WTC11 (cell line): ENCODE measurements at places on chromosomes 3 and 15. TPM values are rescaled to one million over a fixed set of nuclear protein-coding genes. Genes with fewer than 3 reads are reported as not detected.
A peak's percentile ranks its signal among the peaks of the same experiment; 100 is the strongest.

GRCh38 chr15:53525894-53526293 is 233.6 kb downstream of the WDR72 start:
- no peak for DNase-seq

- DNase-seq: no peak
Observed at GRCh38 chr15:29774900-29775299, 47.4 kb downstream of the TJP1 start.

DNA sequence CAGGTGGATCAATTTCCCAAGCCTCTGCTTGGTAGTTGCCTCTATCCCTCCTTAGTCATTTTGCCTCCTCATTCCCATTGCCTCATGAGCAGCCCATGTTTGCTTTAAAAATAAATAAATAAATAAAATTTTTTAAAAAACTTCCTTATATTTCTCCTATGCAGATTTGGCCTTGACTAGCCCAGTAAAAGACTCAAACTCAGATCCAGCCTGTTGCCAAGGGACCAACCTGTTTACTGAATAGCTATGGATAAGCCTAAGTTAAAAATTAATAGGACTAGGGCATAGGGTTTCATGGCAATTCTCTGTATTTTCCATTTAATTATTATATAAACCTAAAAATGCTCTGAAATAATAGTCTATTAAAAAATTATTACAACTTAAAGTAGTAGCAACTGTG is 384.4 kb downstream of the RSL24D1 start:
- DNase-seq: no peak

DNA sequence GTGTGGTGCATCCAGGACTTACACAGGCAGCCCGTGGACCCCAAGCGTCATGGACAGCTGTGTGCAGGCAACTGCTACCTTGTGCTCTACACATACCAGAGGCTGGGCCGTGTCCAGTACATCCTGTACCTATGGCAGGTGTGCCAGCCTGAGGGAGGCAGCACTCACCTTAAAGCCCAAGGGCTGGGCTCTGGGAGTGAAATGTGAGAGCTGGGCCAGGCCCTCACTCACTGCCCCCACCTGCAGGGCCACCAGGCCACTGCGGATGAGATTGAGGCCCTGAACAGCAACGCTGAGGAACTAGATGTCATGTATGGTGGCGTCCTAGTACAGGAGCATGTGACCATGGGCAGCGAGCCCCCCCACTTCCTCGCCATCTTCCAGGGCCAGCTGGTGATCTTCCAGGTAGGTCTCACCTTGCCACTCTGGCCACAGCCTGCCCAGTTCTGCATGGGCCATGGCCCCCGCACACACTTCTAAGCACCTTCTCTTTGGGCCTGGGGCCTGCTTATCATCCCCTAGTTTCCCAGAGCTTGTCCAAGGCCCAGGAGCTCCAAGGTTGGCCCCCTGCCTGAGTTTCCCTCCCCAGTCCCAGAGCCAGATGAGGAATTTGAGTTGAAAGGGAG is 11.0 kb downstream of the VILL start:
- DNase-seq: peak; percentile 62

CPLX3 gene
- 0.09 to 0.21 TPM (median 0.09 TPM) in 3 replicates for total RNA-seq

IGSF10 gene
- total RNA-seq: 0.60 to 0.70 TPM (median 0.66 TPM) in 3 replicates
